Common myeloid progenitor, CD34-positive (primary cell): ENCODE measurements at places on chromosomes 2 and 18.

- DNase-seq, result no peak
These were observed 608.1 kb downstream of the LRP1B start for GRCh38 chr2:141522702-141523101.

- DNase-seq, result no peak
These were observed 380.3 kb downstream of the NYAP2 start for GRCh38 chr2:225779829-225780228.

GRCh38 chr2:119586085-119586484 lies 41.8 kb downstream of the CFAP221 start:
- no peak for DNase-seq

- peak; percentile 73 for DNase-seq
These were observed 369.8 kb downstream of the ARHGAP15 start for GRCh38 chr2:143499061-143499460.

GRCh38 chr18:37402735-37403099 lies 162.9 kb downstream of the CELF4 start:
- DNase-seq, result no peak

GRCh38 chr2:223537651-223538601 lies 64.2 kb downstream of the SCG2 start:
- no peak for DNase-seq

- DNase-seq, result no peak
These were observed 212.8 kb upstream of the SOX11 start for GRCh38 chr2:5479265-5479928.

GRCh38 chr2:160209516-160209856 lies 9.4 kb upstream of the ITGB6 start:
- no peak for DNase-seq

DNA sequence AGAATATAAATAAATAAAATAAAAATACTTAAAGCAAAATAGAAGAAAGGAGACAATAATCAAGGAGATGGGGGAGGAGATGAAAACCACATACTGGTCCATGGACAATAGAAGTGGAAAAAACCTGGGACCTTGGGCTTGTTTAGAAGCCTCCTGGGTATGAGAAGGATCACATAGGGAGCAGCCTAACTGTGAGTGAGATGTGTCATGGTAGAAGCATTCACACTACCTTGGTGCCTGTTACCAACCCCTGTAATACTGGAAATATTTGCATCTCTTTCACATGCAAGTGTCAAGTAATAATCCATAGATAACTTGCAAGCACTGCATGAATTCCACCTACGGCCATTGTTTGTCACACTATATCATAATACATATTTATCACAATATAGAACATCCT lies 23.2 kb upstream of the RNF103 start:
- DNase-seq, result no peak

DNA sequence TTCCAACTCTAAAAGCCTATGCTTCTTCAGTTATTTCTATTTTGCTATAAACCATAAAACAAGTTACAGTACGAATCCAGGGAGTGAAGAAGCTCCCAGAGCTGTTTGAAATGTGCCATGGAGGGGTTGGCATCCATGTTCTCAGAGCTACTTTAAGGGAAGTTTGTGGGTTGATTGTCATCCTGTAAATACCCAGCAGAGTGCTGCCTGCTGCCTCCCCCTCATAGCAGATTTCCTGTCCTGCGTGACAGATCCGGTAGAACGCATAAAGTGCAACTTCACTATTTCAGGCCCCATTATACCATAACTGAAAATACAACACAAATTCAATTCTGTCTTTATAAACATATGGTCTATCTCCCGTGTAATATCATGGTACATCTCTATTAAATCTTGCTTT lies 114.4 kb downstream of the CTNNA2 start:
- no peak for DNase-seq

DNA sequence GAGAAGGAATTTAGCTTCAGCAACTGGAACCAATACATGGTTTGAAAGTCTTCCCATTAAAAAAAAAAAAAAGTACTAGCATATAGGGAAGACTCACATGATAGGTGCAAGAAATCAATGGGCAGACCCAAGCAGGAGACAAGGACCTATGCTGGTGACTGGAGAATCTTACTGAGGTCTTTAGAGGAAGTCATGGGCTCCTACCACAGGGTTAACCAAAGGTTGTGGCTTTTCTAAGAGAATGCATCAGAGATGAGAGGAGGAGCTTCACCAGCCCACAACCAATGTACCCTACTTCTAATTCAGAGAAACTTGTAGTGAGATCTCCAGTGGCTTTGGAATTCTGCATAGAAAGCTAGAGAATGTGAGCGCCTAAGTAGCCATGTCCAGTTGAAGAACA lies 207.4 kb downstream of the NCKAP5 start:
- DNase-seq, result no peak

GRCh38 chr2:108128249-108128648 lies 111.5 kb upstream of the SULT1C3 start:
- DNase-seq, result no peak

DNA sequence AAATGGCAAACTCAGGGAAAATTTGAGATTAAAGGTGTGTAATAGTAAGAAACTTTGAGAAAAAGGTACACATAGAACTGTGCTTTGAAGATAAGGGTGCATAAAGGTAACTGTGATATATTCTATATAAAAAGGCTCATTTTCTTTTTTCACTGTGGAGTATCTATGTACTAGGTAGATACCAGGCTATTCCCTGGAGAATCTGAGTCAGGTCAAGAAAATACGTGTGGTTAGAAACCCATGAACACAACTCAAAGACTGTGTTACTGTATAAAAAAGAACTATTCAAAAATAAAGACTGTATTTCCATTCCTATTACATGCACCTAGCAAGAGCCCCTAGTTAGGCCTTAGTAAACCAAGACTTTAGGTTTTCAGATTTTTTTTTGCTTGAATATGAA lies 100.1 kb upstream of the GRB14 start:
- no peak for DNase-seq

GRCh38 chr18:52160636-52161035 lies 179.4 kb upstream of the DCC start:
- no peak for DNase-seq
